CD4-positive, alpha-beta T cell treated with Interleukin-21 for 1 hour (primary cell): ENCODE measurements at places on chromosomes 2 and 18.

- DNase-seq: no peak
Measured at GRCh38 chr2:6452702-6453481, 412.8 kb downstream of the CMPK2 start.

GRCh38 chr2:52465287-52465686 lies 1302.3 kb upstream of the CHAC2 start:
- DNase-seq: no peak

- no peak for DNase-seq
Measured at GRCh38 chr2:45153121-45153520, 143.9 kb upstream of the SIX2 start.

GRCh38 chr2:110904779-110905148 lies 172.4 kb downstream of the ACOXL start:
- DNase-seq: no peak

DNA sequence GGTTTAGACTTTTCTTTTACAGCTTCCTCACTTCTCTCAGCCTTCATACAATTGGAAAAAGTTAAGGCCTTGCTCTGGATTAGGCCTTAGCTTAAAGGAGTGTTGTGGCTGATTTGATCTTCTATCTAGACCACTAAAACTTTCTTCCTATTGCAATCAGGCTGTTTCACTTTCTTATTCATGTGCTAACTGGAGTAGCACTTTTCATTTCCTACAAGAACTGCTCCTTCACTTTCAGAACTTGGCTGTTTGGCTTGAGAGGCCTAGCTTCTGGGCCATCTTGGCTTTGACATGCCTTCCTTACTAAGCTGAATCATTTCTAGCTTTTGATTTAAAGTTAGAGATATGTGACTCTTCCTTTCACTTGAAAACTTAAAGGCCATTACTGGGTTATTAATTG lies 114.3 kb downstream of the ARHGEF4 start:
- DNase-seq: no peak

- no peak for DNase-seq
Measured at GRCh38 chr2:48590017-48590416, 27.6 kb upstream of the GTF2A1L start.

- no peak for DNase-seq
Measured at GRCh38 chr2:226660526-226660925, 139.1 kb downstream of the IRS1 start.
